ENCODE measurements at places on chromosomes 6 and 20.

DNA sequence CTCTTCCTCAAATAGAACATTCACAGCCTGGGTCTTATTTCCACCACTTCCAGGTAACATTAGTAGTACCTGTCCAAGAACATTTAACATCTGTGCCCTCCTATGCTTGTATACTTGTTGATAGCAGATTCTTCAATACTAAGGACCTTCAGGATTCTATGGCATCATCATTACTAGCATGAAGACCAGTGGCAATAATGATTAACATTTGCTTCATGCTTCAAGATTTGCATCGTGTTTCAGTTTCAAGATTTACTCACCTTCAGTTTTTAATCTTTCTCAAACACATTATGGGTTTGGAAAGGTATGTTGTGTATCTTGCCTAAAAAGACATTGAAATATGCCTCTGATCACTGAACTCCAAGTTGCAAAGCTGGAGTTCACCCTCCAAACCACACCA is 412.8 kb upstream of the NRSN1 start:
- no peak for DNase-seq

- DNase-seq = no peak
These were observed 253.1 kb downstream of the FNDC1 start for GRCh38 chr6:159422041-159422984.

GRCh38 chr6:106670236-106670635 is 40.9 kb downstream of the QRSL1 start:
- DNase-seq = no peak

DNA sequence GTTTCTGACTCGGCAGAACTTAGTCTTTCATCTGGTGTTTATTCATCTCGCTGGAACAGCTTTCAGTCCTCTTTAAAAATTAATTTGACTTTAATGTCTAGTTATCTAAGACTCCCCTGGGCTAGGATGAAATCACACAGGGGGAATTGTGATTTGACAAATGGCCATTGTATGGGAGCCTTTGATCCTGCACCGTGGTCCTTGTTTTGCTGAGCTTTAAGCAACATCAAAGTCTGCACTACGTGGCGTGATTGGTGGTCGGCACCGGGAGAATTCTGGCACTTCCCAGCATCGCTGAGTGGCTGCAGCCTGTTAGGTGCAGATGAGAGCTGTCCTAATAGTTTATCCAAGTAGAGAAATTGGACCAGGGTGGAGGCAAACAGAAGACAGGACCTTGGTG is 146.9 kb downstream of the TBC1D7 start:
- DNase-seq = no peak

DNA sequence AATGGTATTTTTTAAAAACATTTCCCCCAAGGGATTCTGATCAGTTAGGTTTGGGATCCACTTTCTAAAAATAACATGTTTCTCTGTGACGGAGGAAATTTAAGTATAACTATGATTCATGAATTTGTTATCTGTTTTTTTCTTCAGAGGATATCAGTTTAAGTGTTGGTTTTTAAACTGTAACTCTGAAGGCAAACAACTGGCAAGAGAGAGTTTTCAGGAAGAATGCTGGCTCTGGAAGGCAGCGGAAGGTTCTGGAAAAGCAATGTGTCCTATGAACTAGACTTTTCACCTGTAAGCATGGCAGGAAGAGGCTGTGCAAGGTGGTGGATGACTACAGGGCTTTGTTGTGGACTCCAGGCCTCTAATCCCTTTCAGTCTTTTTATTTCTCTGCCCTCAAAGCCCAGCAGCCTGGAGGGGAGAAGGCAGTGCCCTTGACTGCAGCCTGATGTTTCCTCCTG is 153.1 kb downstream of the GMPR start:
- no peak for DNase-seq

- no peak for DNase-seq
These were observed 37.4 kb downstream of the COX4I2 start for GRCh38 chr20:31674895-31675827.

DNA sequence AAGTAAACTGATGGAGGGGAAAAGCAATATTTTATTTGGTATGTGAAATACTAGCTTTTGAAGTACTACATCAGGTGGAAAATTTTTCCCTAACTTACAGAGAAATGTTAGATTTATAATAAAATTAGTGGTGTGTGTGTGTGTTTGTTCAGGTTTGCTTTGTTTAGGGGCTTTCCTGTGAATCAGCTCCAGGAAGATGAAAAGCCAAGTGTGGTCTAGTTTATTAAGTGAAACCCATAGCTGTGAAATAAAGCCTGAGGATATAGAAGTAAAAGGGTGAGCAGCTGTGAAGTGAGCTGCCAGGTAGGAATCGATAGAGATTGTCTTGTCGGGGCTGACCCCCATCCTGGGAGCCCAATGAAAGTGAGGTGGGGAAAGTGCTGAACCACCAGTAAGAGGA is 347.6 kb upstream of the IMPG1 start:
- DNase-seq = no peak

- DNase-seq = peak; percentile 88
These were observed 9.6 kb upstream of the CPNE5 start for GRCh38 chr6:36848658-36849441.

DNA sequence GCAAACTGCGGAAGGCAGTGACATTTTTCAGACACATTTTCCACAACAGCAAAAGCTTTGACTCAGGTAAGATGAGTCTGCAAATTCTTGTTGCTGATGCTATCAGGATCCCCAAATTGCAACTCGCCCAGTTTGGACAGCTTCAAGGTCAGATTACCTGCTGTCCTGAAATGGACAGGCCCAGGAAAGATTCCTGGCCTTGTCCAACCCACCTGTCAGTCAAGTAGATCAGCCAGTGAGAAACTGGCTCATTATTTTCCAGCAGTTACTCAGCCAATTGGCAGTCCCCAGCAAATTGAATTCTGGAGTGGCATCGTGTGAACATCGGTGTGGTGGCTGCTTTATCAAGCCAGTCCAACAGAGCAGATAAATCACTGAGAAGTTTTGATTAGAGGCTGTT is 84.5 kb upstream of the SNAP25 start:
- no peak for DNase-seq

GRCh38 chr6:168270274-168271172 is 49.1 kb downstream of the DACT2 start:
- DNase-seq = no peak

- DNase-seq = no peak
These were observed 1361.8 kb upstream of the CITED2 start for GRCh38 chr6:140736231-140736630.

GRCh38 chr6:75463061-75463460 is 30.5 kb downstream of the FILIP1 start:
- DNase-seq = no peak

DNA sequence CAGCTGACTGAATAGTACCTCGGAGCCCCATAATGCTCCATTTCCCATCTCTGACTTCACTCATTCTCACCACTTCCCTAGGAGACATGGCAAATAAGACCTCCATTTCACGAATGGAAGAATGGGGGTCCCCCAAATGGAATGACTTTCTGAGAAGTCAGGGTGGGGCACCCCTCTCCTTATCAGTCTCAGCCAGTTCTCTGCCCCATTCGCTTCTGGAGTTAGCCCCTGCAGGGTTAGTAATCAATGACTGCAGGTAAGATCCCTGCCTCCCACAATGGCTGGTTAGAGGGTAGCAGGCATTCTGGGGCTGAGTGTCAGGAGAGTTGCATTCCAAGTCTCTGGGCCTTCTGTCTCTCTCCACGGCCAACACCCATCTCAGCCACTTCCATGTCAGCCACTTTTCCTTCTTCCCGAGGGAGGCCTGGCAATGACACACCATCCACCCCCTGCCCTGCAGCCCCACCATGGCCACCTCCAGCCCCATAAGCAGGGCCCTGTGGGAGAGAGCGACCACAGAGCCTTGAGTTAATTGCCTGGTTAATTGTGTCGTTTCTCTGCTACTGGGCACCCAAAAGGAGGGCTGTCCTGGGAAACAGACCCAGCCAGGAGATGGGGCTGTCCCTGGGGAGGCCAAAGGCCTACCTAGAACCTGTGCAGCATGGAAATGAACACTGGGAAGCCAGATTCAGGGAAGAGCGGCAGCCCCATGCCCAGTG is 13.4 kb downstream of the CCDC167 start:
- DNase-seq = no peak

DNA sequence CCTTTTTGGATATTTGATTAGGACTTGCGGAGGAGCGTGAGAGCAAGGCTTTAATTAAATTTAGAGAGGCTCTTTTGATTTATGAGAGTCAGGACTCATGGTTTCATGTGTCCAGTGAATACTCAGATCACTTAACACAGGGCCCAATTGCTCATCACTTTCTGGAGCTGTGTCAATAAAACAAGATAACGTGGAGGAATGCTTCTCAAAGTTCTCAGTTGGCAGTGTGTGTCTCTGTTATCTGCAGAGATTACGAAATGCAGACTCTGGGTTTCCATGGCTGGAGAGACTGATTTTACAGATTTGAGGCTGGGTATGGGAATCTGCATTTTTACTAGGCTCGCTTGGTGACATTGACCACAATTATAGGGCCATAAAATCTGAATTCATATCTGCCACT is 335.8 kb upstream of the FLRT3 start:
- no peak for DNase-seq

- DNase-seq = no peak
These were observed 34.5 kb upstream of the ENPP4 start for GRCh38 chr6:46095251-46095650.

- no peak for DNase-seq
These were observed 83.1 kb downstream of the IYD start for GRCh38 chr6:150451807-150452427.

GRCh38 chr6:14703586-14703985 is 542.3 kb upstream of the JARID2 start:
- no peak for DNase-seq

DNA sequence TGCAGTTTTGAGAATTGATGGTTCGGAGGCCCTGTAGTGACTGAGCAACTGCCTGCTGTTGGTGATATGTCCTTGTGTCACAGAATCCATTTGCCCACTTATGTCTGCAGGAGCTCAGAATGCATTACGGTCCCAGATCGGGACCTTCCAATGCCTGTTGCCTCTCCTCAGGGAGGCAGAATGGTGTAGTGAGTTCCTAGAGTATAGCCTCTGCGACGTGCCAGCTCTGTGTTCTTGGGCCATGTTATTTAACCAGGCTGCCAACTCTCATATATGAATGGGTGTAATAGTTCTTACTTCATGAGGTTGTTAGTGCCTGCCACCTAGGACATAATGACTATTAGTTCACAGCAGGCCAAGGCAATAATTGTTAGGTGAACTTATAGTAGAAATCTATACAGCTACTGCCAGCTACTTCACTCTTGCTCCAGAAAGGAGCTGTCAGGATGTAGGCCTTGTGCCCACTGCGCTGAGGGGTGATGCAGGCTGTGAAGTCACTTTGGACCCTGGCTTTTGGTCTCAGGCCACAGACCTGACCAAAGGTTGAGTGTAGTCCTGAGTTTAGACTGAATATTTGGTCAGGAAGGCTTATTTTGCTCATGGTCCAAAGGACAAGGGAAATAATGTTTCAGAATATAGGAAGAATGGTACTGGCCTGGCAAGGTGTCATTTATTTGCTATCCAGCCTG is 82.1 kb downstream of the ASXL1 start:
- DNase-seq = no peak

Measured in ecto neural progenitor cell (in vitro differentiated cells).